ENCODE measurements at places on chromosomes 1 and 21. TPM values are rescaled to one million over a fixed set of nuclear protein-coding genes. Genes with fewer than 3 reads are reported as not detected.
A peak's percentile ranks its signal among the peaks of the same experiment; 100 is the strongest.

The CD34 gene
- 6.4 TPM for total RNA-seq

The STYXL2 gene
- total RNA-seq, result 0.24 TPM

The AMY1B gene
- 0.14 TPM for total RNA-seq

- DNase-seq, result peak; percentile 73
Measured at GRCh38 chr1:29235955-29236711, at the start of gene PTPRU. TSS of gene PTPRU (plus strand) at chr1:29236522. CDS start at chr1:29236645, 123 bp downstream.

DNA sequence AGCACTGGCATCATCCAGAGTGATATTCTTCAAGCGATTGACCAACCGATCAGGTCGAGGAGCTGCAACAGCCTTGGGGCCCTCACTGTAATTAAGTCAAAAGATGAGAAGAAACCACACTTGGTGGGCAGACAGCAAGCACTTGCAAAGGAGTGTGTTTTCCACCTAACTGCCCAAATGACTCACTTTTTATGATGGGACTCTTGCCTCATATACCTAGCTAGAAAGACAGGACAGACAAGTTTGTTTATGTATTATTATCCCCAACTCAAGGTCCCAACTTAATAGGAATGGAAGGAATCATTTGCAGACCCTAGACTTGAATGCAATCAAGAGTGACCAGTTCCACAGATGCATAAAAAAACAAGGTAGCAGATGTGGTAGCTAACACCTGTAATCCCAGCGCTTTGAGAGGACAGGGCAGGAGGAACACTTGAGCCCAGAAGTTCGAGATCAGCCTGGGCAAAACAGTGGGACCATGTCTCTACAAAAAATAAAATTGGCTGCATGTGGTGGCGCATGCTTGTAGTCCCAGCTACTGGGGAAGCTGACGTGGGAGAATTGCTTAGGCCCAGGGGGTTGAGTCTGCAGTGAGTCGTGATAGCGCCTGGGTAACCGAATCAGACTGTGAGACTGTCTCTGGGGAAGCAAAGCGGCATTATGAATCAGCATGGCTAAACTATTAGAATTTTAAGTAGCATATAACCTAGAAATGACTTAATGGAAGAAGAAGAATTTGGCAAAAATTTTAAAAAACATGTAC, 2.3 kb upstream of the NRAS start:
- no peak for DNase-seq

DNA sequence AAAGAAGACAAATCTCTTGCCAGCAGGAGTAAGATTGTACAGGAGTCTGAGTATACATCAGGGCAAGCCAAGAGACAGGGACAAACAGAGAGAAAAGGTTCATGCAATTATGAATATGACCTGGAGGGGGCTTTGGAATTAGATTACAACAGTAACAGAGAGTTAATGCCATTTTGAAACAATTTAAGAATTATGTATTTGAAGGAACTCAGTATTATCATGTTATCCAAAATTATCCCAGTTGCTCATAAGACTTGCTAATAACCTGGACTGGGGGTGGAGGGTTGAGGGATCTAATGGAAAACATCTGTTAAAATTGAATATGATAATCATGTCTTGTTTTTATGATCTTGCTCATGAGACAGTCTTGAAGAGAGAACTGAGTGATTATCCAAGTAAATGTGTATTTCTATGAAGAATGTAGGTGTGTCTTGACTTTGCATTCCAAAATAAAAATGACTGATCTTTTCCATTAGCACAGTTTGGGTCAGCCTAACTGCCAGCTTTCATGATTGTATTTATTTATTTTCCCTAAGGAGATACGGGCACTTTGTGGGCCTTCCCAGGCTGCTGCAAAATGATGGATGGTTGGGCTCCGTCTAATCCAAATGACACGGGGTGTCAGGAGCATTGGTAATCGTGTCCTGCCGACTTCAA, 117.7 kb downstream of the ERG start:
- no peak for DNase-seq

DNA sequence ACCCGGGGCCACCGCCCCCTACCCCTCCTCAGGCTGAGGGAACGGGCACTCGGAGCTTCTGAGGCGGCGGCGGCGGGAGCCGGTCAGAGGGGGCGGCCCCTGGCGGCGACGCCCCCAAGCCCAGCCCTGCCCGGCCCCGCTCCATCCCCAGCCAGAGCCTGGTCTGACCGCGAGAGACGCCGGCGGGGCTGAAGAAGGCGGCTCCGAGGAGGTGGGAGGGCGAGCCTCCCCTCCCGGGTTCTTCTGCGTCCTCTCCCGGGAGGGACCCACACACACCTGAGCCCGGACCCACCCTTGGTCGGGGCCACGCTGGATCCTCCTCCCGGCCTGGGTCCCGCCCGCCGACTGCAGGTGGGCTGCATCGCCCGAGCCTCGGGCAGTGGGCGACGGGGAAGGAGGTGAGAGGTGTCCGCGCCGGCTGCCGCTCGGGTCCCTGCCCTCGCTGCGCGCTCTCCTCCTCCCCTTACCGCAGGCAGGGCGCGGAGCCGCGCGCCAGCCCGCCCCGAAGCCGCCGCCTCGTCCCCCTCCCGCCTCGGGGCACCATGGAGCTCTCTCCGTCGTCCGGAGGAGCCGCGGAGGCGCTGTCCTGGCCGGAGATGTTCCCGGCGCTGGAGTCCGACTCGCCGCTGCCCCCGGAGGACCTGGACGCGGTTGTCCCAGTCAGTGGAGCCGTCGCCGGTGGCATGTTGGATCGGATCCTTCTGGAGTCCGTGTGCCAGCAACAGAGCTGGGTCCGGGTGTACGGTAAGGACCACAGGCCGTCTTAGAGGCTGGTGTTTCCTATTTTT, at the start of gene RASAL2:
Gene RASAL2, plus strand, starts transcription at position 154 of the 788 bp plus-strand sequence. Its CDS starts 389 bp downstream, at position 543.
- no peak for DNase-seq

DNA sequence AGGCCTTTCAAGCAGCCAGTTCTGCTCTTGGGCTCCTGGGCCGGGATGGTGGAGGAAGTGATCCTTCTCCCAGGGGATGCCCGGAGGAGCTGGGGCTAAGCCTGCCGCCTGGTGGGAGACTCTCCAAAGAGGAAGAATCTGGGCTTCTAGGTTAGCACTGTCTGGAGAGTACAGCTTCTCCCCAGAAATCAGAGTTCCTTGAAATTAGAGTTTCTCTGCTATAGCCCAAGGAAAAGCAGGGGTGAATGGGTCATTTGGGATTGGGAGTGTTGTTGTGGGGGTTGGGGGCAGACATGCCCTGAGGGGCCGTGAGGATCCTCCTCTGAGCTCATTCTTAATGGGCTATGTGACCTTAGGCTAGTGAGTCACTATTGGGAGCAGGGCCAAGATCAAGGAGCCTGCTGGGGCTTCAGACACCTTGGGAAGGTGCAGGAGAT, 6.5 kb downstream of the LGR6 start:
- no peak for DNase-seq

DNA sequence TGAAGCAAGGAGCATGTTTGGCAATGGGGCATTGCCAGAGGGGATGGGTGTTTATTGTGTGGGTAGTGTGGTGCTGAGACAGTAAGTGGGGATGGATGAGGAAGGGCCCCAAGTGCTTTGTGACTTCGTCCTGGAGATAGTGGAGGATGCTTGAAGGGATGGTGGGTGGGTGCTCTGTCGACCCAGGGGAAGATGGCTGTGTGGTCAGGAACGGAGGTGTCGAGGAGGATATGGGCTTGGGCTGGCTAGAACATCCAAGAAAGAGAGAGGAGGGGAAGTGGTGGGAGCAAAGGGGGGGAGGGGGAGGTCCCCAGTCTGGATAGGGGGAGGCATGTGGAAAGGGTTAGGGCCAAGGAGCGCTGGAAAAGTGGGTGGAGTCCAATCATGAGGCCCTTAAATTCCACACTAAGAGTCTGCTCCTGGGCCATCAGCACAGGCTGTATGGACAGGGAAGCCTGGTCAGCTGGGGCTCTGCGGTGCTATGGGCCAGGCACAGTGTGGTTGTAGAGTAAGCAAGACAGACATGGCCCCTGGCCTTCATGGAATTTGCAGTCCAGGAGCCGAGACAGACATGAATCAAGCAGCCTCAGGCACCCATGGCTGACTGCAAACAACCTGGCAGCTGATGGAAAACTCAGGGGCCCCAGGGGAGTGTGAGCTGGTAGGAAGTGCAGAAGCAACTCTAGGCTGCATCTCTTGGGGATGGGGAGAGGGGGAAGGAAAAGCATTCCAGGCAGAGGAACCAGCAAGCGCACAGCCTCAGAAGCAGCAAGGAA, 36.3 kb downstream of the EDN2 start:
- DNase-seq, result no peak

GRCh38 chr21:14120091-14120734, 90.5 kb downstream of the LIPI start:
- DNase-seq, result no peak

- DNase-seq, result no peak
Measured at GRCh38 chr21:44823179-44823660, 5.4 kb upstream of the SUMO3 start.

Measured in thymus (tissue), 14 donors.